HT1080 (cell line): ENCODE measurements at places on chromosomes 5 and 9.

GRCh38 chr5:77873239-77873638, 97.1 kb upstream of the TBCA start:
- DNase-seq = no peak

GRCh38 chr5:143860211-143860610, 48.2 kb downstream of the HMHB1 start:
- DNase-seq = no peak

DNA sequence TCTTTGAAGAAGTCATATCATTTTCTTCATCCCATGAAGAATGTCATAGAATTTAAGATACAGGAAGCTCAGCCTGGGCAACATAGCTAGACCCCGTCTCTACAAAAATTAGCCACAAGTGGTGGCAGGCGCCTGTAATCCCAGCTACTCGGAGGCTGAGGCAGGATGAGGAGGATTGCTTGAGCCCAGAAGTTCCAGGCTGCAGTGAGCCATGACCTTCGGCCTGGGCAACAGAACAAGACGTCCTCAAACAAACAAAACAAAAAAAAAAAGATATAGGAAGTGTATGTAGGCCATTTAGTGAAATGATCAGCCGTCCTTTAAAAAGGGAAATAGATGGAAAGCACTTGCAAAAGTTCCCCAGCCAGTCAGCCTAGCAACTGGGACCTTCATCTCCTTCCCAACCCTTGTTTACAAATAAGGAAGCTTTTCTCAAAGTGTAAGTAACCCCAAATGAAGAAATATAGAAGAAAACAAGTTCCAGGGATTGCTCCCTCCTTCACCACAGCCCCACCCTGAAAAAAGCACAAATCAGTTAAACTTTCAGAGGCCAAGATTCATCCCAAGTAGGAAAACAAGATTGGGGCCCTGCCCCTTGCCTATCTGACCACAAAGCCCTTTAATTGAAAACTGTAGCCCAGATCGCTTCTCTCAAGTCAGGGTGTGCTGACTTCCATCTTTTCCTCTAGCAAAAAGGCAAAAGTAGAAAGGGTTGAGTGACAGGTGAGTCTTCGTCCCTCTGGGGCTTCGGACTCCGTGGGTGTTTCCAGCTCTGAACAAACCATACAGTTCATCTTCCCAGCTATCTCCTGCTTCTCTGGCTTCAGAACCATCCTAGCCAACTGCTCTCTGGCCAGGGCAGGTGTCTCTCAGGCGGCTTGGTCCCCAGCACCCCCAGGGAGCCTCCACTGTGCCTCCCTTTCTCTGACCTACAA, 1.2 kb downstream of the SLC31A2 start:
- no peak for DNase-seq

- no peak for DNase-seq
Measured at GRCh38 chr9:134267305-134267880, 58.9 kb upstream of the RXRA start.

GRCh38 chr5:149616727-149617285, 35.5 kb downstream of the ARHGEF37 start:
- DNase-seq = no peak

DNA sequence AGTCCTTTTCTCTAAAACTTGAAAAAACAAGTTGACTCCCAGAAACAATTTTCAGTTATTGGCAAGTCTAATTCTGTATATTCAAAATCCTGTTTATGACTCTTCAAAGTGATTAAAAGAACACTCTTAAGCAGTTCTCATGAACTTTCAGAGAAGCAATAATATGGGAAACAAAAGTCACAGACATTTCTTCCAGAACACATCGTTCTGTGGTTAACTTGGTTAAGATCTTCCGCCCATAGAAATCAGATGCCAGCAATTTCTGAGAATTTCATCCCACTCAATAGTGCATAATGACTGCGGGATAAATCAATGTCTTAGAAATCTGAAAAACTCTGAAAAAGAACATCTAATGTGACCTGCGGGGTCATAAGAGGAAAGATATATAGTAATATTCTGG, 300.5 kb downstream of the COX7C start:
- DNase-seq = no peak

GRCh38 chr9:93826209-93826608, 128.9 kb downstream of the BARX1 start:
- DNase-seq = no peak

- no peak for DNase-seq
Measured at GRCh38 chr9:34956648-34957047, 1.4 kb upstream of the PHF24 start.

GRCh38 chr5:143771189-143771588, 40.8 kb upstream of the HMHB1 start:
- DNase-seq = no peak

DNA sequence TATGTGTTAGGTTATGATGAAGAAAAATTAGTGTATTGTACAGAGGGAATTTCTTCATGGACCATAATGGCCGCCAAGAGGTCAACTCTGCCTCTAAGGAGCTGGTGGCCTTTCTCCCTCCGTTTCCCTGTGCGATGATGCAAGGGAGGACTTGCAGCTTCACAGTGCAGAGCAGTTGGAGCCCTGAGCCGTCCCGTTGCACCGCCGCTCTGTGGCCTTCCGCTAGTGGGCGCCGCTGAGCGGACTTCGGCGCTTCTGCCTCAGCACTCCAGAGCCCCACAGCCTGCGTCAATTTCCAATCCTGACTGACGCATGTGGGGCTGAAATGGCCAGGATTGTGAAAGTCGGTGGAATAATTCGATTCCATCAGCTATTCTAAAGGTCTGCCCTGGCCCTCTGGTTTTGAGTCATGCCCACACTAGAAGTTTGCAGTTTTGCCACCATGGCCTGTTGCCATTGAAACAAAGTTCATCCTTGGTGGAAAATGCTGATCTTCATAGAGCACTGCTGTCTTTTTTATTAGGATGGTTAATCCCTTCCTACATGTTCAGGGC, 22.7 kb upstream of the LECT2 start:
- DNase-seq = no peak

- DNase-seq = no peak
Measured at GRCh38 chr5:50853151-50853550, 186.7 kb downstream of the PARP8 start.

- DNase-seq = no peak
Measured at GRCh38 chr9:22389271-22389670, 57.4 kb upstream of the DMRTA1 start.

- DNase-seq = no peak
Measured at GRCh38 chr5:131416729-131417128, 152.9 kb downstream of the CDC42SE2 start.

DNA sequence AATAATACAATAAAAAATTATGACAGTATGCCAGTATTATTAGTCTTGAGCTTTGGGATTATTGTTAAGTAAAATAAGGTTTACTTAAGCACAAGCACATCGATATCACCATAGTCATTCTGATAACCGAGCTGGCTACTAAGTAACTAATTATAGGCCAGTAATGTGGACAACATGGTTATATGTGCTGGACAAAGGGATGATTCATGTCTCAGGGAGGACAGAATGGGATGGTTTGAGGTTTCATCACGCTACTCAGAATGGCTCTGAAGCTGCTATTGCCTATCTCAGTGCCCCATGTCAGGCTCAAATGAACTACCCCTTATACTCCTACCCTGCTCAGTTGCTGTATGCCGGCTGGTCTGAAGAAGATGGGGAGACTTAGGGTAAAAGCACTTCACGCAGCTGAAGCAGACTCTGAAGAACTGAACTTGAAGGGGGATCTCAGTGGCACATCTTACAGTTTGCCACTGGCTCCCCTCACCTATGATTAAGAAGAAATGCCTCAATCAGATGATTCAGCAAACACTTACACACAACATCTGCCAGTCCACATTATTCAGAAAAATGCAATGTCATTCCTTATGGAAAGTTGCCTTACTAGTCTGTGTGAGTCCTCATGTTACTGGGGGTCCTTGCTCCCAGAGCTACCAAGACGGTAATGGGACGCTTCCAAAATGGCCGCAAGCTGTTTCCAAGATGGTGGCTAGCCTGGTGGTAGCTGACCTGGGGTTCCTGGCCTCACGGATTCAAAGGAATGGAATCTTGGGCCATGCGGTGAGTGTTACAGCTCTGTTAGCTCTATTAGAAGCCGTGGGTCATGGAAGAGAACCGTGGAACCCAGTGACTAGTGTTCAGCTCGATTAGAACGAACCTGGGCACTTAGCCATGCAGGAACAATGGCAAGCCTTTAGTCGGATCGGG, 1098.6 kb downstream of the TAF11L14 start:
- DNase-seq = peak; percentile 10

DNA sequence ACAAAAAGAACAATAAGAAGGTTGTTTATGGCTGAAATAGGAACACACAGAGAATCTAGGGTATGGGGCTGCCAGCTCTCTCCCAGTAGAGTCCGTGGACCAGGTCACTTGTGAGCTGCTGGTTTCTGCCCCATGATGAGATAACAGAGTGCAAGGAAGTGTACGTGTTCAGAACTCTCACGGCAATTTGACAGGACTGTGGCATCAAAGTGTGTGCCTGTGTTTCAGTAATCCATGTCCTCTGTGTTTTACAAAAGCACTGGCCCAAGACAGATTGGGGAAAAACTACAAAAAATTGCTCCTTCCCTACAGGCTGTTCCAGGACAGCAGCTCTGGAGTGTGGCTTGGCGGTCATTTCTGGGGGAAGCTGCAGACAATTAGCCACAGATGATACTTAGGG, 184.6 kb downstream of the AUH start:
- no peak for DNase-seq

GRCh38 chr5:3103262-3103811, 351.9 kb upstream of the IRX2 start:
- DNase-seq = no peak

GRCh38 chr5:146079695-146080373, 25.5 kb downstream of the PLAC8L1 start:
- peak; percentile 97 for DNase-seq

DNA sequence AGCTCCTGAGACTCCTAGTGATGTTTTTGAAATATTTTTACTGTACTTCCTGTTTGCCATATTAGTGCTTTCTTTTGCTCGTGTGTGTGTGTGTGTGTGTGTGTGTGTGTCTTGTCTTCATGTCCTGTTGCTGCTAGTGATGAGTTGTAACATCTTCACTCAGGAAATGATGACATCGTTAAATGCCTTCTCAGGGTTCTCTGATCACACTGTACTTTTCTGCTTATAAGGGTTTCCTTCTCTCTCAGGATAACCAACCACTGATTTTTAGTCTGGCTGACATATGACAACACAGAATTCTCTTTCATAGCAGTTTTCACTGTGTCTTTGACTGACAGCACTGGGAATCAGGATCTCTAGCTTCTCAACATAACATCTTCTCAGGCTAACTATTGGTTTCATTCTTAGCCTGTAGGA, 16.1 kb downstream of the SV2C start:
- peak; percentile 7 for DNase-seq

GRCh38 chr5:132872788-132873118, 715 bp upstream of the LEAP2 start:
- DNase-seq = no peak

GRCh38 chr9:84368601-84369000, 28.0 kb upstream of the SLC28A3 start:
- no peak for DNase-seq

GRCh38 chr5:56091664-56092063, 96.9 kb upstream of the IL6ST start:
- DNase-seq = no peak

DNA sequence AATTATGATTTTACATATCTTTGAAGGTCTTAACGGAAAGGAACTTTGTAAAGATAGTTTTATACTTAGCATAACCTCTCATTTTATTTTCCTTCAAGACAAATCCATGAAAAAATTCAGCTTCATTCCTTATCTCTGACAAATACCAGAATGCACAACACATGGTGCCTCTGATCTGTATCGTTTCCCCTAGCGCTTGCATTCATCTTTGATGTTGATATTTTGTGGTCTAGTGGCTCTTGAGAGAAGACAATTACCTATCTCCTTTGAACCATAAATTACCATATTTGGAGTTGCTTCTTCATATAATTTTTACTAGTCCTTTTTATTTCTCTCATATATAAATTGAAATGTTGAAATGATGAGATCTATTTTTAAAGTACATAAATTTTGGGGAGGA, 551.3 kb downstream of the PDE4D start:
- DNase-seq = no peak

DNA sequence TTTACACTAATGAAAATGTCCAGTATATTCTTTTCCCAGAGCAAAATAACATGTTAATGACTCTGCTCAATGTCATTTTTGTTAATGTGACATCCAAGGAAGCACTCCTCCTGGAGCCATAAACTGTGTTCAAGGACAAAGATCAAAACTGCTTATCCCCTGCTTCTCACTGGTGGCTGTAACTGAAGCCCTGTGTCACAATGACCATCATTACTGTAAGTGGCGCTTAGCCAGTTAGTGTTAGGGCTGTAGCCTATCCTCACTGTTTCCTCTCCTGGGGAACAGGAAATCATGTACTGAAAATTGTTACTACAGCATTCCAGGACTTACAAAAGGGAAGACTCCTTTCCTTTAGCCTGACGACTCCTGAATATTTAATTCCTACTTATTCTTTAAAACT, 71.7 kb upstream of the COX7C start:
- no peak for DNase-seq

GRCh38 chr5:54469622-54470021, 14.1 kb downstream of the HSPB3 start:
- DNase-seq = no peak

- DNase-seq = no peak
Measured at GRCh38 chr5:149126906-149127305, 14.4 kb upstream of the ABLIM3 start.

- no peak for DNase-seq
Measured at GRCh38 chr5:3002230-3002629, 250.8 kb upstream of the IRX2 start.

DNA sequence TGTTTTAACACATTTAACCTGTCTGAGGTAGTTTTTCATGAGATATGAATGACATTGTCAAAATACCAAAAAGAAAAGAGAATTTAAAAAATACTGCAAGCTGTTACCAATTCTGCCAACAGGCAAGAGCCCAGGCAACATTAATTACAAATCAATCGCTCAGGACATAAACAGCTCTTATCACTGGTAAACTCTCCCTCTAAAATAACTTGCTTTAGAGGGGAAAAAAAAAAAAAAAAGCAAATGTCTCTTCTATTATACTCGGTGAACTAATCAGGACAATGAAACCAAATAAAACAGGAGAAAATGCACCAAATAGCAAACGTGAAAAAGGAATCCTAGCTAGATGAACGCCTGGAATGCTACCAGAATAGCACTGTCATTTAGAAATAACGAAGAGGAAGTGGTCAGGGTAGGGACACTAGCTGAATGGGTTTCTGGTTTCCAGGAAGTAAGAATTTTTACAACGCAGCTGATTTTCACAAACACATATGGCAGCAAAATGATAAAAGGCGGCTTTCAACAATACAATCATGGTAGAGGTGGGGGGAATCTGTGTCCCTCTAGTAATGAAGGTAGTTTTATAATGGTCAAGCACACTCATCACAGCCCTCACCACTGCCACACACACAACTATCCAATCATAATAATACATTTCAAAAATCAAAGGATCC, 94.9 kb downstream of the DENND1A start:
- DNase-seq = no peak

DNA sequence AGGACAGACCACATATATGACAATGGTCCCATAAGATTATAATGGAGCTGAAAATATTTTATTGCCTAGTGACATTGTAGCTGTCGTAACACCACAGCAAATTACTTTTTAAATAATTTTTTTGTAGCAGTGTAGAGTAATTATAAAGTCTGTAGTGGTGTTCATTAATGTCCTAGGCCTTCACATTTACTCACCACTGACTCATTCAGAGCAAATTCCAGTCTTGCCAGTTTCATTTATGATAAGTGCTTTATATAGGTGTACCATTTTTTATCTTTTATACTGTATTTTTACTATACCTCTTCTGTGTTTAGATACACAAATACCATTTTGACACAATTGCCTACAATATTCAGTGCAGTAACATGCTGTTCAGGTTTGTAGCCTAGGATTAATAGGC, 67.6 kb downstream of the TLE4 start:
- DNase-seq = peak; percentile 10
